ENCODE measurements at places on chromosomes 5 and 9.

DNA sequence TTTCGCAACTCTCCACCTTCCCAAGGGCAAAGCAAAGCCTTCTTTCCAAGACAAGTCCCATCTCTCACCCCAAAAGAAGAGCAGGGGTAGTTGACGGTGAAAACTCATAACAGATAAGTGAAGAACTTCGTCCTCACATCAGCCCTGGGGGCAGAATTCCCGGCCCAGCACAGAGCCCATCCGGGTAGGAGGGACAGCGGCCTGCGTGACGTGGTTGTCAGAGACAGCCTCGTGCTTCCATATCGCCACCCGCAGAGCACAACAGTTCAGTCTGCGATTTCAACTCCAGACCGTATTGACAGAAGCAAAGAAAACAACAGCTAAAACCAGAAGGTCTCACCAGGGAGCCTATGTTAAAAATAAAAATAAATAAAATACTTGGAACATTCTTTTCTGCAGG is 273.2 kb downstream of the SYK start:
- no peak for DNase-seq

- no peak for DNase-seq
Measured at GRCh38 chr9:77809552-77809951, 161.4 kb upstream of the GNA14 start.

- DNase-seq: peak; percentile 51
Measured at GRCh38 chr9:68678430-68678829, 26.6 kb upstream of the PIP5K1B start.

DNA sequence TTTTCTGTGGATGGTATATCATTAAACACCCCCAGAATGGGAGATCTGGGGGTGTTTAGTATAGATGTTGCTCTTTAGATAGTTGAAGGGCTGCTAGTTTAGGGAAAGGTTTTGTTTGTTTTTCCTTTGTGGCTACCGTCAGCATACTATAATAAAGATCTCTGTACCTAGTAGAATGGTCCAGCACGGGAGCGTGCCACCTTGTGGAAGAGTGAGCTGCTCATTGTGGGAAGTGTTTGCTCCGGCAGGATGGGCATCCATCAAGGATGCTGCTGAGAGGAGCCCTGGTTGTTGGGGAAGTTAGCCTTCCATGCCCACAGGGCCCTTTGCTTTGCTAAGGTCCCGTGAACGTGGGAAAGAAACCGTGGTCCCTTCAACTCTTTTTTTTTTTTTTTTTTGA is 113.1 kb downstream of the LIFR start:
- DNase-seq: no peak

DNA sequence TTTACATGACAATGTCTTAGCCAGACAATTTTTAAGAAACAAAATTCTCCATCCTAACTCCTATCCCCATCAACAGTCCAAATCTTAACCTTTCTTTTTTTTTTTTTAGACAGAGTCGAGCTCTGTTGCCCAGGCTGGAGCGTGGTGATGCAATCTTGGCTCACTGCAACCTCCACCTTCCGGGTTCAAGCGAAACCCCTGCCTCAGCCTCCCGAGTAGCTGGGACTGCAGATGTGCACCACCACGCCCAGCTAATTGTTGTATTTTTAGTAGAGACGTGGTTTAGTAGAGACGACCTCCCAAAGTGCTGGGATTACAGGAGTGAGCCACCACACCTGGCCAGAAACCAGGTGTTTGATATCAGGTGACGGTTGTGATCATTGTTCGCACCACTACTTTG is 10.2 kb downstream of the ABL1 start:
- DNase-seq: no peak

Measured in activated CD4-positive, alpha-beta T cell treated with anti-CD3 and anti-CD28 coated beads, Interleukin-2, amount 10 ng/mL, durations not matched to agents 24 days and 14 days (primary cell).